HS-5 (cell line): ENCODE measurements at places on chromosomes 16 and 17.

GRCh38 chr17:78940708-78941107 lies 15.5 kb upstream of the TIMP2 start:
- no peak for DNase-seq

GRCh38 chr16:3974751-3975150 lies 94.2 kb upstream of the CREBBP start:
- no peak for DNase-seq

DNA sequence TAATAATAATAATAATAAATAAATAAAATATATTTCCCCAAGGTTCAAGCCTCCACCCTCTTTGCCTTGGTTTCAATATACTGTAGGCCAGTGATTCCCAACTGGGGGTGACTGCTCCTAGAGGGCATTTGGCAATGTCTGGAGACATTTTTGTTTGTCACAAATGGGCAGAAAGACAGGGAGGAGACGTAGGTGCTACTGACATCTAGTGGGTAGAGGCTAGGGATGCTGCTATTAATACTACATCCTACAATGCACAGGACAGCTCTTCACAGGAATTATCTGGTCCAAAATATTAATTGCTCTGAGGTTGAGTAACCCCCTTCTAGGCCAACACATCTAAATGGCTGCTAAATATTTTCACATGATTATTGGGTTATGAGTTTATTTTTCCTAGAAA lies 12.8 kb upstream of the PRR14 start:
- DNase-seq, result peak; percentile 30

DNA sequence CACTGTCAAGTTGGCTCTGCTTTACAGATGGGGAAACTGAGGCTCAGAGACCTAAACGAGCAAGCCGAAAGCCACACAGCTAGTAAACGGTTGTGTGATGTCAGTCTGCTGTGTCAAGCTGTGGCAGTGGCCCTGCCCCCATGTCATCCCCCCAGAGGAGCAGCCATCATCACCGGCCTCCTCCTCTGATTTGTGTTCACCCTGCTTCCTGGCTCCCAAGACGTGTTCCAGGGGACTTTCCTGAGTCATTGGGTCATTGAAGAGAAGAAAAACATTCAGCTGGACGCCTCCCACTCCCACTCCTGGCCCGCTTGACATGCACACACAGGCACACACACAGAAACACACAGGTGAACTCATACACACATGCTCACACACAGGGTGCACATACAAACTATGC lies 54.0 kb upstream of the CIBAR2 start:
- no peak for DNase-seq

GRCh38 chr17:6534846-6535514 lies 21.4 kb downstream of the PITPNM3 start:
- no peak for DNase-seq

- DNase-seq, result no peak
These were observed 28.2 kb downstream of the ST3GAL2 start for GRCh38 chr16:70410734-70411133.

GRCh38 chr16:24839347-24839972 lies 6.3 kb upstream of the SLC5A11 start:
- no peak for DNase-seq

- no peak for DNase-seq
These were observed 57.4 kb downstream of the LITAF start for GRCh38 chr16:11529285-11529684.

DNA sequence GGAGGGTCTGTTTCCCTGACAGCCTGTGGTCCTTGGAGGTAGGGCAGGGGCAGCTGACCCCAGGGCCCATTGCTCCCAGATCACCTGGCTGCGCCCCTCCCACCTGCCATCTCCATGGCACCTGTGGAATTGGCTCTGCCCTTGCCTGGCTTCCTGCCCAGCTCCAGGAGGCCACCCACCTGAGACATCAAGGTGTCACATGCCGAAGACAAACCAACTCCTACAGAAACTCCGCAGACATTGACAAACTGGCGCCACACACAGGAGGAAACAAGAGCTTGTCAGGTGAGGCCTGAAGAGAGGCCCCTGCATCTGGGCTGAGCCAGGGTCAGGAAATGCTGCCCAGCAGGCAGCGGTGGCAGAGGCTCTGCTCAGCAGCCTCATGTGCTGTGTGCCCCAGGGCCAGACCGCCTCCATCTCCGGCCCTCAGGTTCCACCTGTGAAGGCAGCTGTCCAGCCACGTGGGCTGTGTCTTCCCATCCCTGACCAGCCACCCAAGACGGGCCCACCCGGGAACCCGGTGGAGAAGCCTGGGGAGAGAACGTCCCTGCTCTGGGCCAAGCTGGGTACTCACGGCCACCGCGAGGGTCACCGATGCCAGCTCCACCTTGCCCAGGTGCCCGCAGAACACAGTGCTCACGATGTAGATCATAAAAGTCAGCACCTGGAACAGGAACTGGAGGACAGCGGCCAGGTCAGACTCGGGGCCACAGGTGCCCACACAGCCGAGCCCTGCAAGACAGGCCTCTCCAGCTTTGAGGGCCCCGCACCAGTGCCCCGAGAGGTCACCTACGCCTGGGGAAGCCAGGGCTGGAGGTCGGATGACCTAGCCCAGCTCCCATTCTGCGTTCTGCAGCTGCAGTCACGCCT lies 1.6 kb downstream of the SLC47A2 start:
- DNase-seq, result no peak

DNA sequence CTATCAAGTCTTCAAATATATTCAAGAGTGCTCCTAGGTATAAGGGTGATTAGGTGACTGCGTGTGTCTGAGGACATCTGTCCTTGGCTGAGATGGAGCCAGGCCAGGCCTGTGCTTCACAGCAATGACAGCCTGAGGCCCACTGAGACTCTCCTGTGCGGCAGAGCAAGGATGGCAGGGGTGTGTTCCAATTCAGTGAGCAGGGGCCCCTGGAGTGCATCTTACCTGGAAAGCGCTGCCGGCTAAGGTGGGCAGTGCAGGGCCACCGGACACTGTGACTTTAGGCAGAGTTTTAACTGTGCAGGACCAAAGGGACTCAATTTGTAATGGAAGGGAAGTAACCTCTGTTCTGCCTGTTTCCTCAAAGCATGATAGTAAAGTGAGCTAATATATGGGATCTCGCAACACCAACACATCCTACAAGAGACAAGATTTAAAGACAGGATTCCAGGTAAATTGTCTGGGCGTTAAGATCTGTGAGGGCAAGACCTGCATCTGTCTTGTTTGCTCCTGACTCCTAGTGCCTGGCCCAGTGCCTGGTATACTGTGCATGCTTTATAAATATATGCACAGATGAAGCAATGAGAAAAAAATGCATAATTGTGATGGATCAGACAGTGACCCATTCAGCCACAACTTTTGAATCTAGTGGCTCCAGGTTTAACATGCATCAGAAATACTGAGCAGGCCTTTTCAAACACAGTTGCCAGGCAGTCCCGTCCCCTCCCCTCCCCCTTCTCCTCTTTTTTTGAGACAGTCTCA lies 86.7 kb downstream of the MRC2 start:
- peak; percentile 35 for DNase-seq

DNA sequence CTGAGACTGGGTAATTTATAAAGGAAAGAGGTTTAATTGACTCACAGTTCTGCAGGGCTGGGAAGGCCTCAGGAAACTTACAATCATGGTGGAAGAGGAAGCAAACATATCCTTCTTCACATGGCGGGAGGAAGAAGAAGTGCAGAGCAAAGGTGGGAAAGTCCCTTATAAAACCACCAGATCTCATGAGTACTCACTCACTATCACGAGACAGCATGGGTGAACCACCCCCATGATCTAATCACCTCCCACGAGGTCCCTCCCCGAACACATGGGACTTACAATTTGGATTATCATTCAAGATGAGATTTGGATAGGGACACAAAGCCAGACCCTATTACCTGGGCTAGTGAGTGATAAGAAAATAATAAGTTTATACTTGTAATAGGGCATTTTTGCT lies 70.6 kb upstream of the HS3ST2 start:
- DNase-seq, result no peak
